NCI-H2081 (cell line): ENCODE measurements at places on chromosomes 5 and 9.
A peak's percentile ranks its signal among the peaks of the same experiment; 100 is the strongest.

GRCh38 chr9:31574006-31574765 lies 810.3 kb upstream of the ACO1 start:
- DNase-seq, result no peak

- DNase-seq, result no peak
Measured at GRCh38 chr9:33161011-33161588, 6.0 kb downstream of the B4GALT1 start.

GRCh38 chr5:135553688-135554462 lies 18.1 kb upstream of the NEUROG1 start:
- DNase-seq, result peak; percentile 39

- DNase-seq, result no peak
Measured at GRCh38 chr9:134628354-134628736, 13.3 kb upstream of the COL5A1 start.

GRCh38 chr9:1946526-1947283 lies 68.4 kb upstream of the SMARCA2 start:
- no peak for DNase-seq

- no peak for DNase-seq
Measured at GRCh38 chr5:37198061-37198460, 51.1 kb downstream of the CPLANE1 start.

DNA sequence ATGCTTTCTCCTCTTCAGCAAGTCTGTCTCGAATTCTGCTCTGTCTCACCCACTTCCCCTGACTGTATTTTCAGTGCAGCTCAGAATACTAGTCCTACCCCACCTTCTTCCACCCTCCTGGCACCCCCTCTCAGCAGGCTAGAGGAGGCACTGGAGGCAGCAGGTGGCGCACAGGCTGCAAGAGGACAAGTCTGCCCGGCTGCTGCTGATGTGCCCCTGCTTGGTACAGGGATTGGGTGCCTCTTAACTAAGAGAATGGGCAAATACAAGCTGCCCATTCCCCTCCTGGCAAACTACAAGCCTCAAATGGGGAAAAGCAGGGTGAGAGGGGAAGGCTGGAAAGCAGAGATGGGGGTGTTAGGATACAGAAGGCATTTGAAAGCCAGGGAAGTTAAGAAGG lies 5.1 kb downstream of the TLN1 start:
- DNase-seq, result peak; percentile 26

GRCh38 chr9:124776954-124777648 lies at the start of gene OLFML2A:
TSS of gene OLFML2A (plus strand) at chr9:124777133. CDS start at chr9:124777271, 138 bp downstream.
- DNase-seq, result no peak
